ENCODE measurements at places on chromosomes 16 and 17. TPM values are rescaled to one million over a fixed set of nuclear protein-coding genes. Genes with fewer than 3 reads are reported as not detected.
A peak's percentile ranks its signal among the peaks of the same experiment; 100 is the strongest.

DNA sequence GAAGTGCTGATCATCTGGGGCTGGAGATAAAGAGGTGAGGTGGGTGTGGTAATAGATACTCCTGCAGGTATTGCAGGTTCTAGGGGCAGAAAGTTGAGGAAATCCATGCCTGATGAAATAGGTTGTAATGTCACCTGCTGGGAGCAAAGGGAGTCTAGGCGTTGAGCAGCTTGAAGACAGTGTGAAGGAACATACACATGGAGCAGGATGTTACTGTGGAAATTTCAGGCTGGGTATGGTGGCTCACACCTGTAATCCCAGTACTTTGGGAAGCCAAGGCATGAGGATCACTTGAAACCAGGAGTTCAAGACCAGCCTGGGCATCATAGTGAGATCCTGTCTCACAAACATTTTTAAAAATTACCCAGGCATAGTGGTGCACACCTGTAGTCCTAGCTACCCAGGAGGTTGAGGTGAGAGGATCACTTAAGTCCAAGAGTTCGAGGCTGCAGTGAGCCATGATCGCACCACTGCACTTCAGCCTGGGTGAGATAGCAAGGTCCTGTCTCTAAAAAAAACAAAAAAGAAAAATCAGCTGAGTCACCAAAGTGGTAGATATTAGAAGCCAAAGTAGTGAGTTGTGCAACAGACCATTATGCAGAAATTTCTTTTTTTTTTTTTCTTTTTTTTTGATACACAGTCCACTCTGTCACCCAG lies 9.1 kb upstream of the CRYBA1 start:
- peak; percentile 89 for DNase-seq

- peak; percentile 26 for DNase-seq
These were observed 41.2 kb upstream of the HAPSTR1 start for GRCh38 chr16:9050102-9050830.

GRCh38 chr16:19105131-19105530 lies 8.6 kb upstream of the ITPRIPL2 start:
- DNase-seq: no peak

DNA sequence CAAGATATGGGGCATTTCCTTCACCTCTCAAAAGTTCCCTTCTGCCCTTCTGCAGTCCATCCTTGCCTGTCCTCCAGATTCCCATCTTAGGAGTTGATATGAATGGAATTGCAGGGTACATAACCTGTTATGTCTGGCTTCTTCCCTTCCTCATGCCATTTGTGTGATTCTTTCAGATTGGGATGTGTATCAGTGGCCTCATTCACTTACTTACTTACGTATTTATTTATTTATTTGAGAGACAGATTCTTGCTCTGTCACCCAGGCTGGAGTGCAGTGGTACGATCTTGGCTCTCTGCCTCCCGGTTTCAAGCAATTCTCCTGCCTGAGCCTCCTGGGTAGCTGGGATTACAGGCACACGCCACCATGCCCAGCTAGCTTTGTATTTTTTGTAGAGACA lies 6.2 kb upstream of the TMEM94 start:
- no peak for DNase-seq

DNA sequence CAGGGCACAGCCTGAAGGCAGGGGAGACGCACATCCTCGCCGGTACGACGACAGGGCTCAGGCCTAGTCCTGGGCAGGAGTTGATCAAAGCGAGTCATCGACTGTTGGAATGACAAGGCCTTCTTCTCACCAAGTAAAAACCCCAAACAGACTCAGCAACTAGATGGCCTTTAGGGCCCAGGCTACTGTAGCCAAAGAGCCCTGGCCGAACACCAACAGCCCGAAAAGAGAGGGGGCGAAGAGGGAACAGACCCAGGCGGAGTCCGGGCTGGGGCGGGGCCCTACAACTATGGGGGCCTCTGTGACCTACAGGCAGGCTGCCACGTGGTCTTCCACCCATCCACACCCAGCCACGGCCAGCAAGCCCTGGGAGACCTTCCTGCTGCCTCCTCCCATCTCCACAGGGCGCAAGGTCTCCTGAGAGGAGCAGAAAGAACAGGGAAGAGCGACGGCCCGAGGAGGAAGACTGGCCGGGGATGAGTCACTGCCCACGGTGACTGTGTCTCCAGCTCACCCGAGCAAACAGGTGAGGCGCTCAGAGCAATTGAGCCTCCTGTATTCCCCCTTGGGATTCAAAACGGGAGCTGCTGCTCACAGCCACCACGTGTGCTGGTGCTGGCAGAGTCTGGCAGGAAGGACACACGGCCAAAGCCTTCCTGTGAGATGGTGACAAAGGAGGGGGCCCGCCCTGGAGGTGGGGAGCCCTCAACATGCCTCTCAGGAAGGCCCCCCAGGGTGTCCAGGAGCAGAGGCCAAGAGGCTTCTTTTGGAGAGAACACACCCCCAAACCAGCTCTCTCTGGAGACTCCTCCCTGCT lies 17.7 kb downstream of the SLC16A3 start:
- DNase-seq: peak; percentile 83

GRCh38 chr17:50853015-50853615 lies 13.0 kb downstream of the TOB1 start:
- no peak for DNase-seq

- DNase-seq: no peak
These were observed 5.9 kb downstream of the PAM16 start for GRCh38 chr16:4344983-4345835.

DNA sequence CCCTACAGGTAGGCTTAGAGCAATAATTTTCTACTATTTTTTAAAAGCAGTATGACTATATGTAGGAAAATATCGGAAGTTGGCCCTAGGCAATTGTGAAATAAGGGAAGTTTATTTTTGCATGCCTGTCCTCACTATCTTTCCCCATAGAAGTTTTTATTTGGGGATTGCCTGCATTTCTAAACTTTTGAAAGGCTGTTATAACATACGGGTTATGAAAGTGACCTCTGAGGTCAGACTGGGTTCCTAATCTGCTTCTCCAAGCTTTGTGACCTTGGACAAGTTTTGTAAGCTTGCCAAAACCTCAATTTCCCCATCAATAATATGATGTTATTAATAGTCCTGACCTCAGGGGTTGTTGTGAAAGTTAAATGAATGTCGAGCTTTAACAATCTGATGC lies 67.1 kb downstream of the ARHGAP44 start:
- DNase-seq: no peak

Gene STXBP4
- total RNA-seq: 4.6 TPM

Gene PLD6
- total RNA-seq: 0.65 TPM

Gene ITGB3
- total RNA-seq: 7.2 TPM

Gene CACNG1
- not detected for total RNA-seq

Gene MRTFB
- 2.1 TPM for total RNA-seq

Data from GM23248 (cell line).